ENCODE measurements at places on chromosomes 1 and 21. TPM values are rescaled to one million over a fixed set of nuclear protein-coding genes. Genes with fewer than 3 reads are reported as not detected.

KCNAB2 gene
- 10.4 TPM for total RNA-seq

DSCAM gene
- not detected for total RNA-seq

GBP5 gene
- not detected for total RNA-seq

KRTAP10-7 gene
- total RNA-seq, result not detected

UMODL1 gene
- 0.68 TPM for total RNA-seq

DISP3 gene
- total RNA-seq, result 0.43 TPM

ANXA9 gene
- not detected for total RNA-seq

PPIAL4G gene
- not detected for total RNA-seq

PGBD2 gene
- 9.4 TPM for total RNA-seq

ANKRD45 gene
- 0.24 TPM for total RNA-seq

CYP4A11 gene
- not detected for total RNA-seq

LMOD1 gene
- total RNA-seq, result 15.9 TPM

SH2D2A gene
- total RNA-seq, result not detected

MTF2 gene
- 26.2 TPM for total RNA-seq

EPHA8 gene
- total RNA-seq, result 0.51 TPM

DMRTA2 gene
- total RNA-seq, result not detected

MIER1 gene
- 45.8 TPM for total RNA-seq

ZBTB18 gene
- total RNA-seq, result 24.2 TPM

GPR153 gene
- 4.2 TPM for total RNA-seq

LYSMD1 gene
- total RNA-seq, result 12.6 TPM

ROR1 gene
- 21.8 TPM for total RNA-seq

ADAM30 gene
- total RNA-seq, result not detected

GPR37L1 gene
- total RNA-seq, result not detected

All from osteocyte (in vitro differentiated cells).